ENCODE measurements at places on chromosomes 4 and X.
A peak's percentile ranks its signal among the peaks of the same experiment; 100 is the strongest.

DNA sequence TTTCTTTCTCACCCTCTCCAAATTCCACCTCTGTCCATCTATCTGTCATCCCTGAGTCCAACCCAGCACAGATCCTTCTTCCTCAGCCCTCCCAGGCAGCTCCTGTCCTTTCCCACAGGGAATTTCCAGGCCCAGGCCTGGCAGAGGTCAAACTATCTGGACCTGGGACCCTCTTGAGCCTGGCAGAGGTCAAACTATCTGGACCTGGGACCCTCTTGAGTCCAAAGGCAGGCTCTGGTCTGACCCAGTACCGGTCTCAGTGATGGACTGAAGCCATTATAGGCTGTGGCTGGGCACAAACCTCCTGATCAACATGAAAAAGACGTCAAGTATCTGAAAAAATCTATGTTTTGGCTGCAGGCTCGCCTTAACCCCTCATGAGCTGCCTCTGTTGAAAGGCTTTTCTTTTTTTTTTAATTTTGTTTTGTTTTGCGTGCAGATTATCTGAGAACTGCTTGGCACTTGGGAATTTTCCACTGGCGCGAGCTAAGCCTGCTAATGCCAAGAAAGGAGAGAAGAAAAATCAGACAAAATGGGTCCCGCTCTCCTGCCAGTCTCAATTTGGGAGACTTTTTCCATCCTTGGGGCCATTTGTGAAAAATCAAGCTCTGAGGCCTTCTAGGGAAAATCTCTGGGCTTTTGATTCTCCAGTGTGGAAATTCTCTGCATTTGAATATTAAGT, 31.2 kb downstream of the MSX1 start:
- no peak for DNase-seq

GRCh38 chrX:18136816-18137215, 83.9 kb downstream of the BEND2 start:
- DNase-seq: no peak

- DNase-seq: no peak
Observed at GRCh38 chr4:144954230-144954629, 143.8 kb downstream of the ANAPC10 start.

DNA sequence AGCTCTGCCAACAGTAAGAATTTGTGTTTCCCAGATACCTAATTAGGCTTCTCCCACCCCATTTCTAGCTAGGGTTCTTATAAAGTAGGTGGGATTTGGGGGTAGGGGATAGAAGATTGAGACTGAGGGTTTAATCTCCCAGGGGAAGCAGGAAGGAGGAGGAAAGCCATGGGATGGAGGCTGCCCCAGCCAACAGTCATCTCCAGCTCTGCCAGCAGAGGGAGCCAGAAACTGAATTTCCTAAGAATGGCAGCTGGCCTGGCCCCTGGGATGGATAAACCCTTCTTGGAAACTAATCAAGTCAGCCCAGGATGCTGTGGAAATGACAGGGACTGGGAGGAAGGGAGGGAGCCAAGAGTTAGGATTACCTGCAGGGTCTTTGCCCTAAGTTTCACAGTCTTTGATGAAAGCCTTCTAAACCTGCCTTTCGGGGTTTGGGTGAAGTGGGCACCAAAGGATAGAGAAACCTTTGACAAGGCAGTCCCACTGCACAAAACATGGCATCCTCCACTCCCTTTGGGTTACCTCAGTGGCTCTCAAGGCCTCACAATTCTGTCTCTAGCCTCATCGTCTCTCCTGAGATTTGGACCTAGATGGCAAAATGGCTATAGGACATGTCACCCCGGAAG, 6.7 kb upstream of the ERCC6L start:
- peak; percentile 73 for DNase-seq

DNA sequence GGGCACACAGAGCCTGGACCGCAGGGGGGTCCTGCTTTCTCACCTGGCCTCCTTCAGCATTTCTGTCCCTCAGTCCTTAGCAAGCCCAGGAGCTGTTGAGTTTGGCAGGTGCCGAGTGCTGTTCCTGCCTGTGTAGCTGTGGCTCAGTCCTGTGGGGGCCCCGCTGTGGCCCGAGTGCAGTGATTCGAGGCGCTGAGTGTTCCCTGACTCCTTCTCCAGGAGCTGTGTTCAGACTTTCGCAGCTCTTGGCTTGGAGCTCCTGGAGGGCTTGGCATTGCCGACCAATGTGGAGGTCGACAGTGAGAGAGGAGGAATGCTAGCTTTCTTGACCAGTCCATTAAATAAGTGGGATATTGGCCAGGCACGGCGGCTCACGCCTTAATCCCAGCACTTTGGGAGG, 50.1 kb upstream of the MSANTD1 start:
- DNase-seq: no peak

DNA sequence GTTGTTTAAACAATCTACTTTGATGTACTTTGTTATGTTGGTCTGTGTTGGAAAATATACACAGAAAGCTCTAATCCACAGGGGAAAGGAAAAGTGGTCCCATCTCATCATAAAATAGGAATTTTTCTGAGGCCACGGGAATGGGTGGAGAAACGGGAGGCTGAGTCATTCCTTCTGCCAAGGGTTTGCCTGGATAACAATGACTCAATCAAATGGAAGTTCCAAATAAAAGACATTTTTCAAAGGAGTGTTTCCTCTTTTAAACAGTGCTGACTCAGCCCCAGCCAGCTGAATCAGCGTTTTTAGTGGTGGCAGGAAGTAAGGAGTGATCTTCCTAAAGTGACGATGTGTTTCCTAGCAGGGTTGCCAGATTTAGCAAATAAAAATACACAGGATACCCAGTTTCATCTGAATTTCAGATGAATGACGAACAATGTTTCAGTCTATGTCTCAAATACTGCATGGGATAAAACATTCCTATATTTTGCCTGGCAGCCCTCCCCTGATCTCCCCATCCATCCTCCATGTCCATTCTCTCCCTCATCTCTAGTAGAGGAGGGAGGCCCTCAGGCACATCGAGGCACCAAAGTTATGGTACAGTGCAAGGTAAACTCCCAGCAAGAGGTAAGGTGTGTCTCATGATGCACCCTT, 345.4 kb upstream of the GATB start:
- DNase-seq: no peak

DNA sequence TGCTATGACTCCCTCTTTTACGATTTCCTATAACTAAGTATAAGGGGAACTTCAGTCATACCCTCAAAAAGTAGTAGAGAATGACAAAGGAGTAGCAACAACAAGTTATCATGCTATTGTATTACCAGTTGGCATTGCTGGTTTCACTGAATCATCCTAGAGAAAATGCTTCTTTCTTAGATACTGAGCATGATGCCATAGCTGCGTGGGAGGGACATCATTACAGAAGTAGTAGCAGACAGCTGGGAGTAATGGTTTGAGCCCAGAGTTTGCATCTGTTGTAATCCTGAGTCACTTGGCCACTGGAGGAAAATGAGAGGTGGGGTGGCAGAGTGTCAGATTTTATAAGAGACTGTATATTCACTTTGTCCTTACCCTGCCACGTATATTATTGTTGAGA, 38.6 kb downstream of the MTMR1 start:
- no peak for DNase-seq

GRCh38 chrX:114798907-114799306, 215.0 kb downstream of the HTR2C start:
- no peak for DNase-seq

DNA sequence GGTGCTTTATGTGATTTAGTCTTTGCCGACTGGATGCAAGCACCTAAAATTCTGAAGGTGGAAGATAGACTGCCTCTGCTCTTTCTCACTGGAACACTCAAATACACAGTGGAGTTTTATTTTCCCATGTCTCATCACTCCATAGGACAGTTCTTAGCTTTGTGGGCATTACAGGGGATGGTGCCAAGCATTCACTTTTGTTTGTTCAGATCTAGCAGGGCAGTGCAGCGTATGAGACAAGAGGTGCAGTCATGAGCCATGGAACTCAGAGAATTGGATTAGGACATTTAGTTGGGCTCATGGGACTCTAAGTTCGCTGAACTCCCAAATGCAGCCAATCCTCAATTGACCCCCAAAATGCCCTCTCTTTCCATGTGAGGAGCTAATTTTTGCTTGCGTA, 1136.9 kb upstream of the PRKX start:
- no peak for DNase-seq

- DNase-seq: no peak
Observed at GRCh38 chr4:10671366-10671765, 13.2 kb downstream of the CLNK start.

DNA sequence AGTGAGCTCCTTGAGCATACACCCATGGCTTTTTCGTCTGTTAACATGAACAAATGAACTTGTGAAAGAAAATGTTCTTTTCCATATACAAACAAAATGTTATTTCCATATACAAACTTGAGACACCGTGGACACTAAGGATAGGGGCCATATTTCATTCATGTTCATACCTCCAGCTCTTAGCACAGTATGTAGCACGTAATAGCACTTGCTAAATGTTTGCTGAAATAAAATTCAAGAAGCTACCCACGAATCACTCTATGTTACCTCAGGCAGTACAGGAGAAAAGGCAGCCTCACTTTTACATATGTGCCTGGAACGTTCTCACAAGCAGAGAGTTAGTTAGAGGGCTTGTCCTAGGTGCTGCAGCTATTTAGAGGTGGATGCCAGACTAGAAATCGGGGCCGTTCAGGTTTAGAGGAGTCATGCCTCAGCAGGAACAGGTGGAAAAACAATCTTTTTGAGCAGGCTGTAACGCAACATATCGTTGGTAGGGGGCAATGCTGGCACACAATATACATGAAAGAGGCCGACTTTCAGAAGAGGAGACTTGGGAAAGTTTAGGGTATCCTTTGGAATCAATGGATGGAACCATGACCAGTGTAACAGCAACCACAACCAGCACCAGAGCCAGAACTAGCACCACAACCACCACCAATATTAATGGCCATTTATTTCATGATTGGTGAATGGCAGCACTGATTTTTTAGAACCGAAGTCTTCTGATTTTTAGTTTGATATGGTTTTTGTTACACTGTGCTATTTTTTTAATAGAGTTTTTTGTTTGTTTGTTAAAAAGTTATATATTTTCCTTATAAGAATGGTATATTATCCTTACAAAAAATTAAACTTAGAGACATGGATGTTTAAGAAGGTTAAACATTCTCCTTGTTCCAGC, 14.8 kb upstream of the PAQR3 start:
- DNase-seq: peak; percentile 37

DNA sequence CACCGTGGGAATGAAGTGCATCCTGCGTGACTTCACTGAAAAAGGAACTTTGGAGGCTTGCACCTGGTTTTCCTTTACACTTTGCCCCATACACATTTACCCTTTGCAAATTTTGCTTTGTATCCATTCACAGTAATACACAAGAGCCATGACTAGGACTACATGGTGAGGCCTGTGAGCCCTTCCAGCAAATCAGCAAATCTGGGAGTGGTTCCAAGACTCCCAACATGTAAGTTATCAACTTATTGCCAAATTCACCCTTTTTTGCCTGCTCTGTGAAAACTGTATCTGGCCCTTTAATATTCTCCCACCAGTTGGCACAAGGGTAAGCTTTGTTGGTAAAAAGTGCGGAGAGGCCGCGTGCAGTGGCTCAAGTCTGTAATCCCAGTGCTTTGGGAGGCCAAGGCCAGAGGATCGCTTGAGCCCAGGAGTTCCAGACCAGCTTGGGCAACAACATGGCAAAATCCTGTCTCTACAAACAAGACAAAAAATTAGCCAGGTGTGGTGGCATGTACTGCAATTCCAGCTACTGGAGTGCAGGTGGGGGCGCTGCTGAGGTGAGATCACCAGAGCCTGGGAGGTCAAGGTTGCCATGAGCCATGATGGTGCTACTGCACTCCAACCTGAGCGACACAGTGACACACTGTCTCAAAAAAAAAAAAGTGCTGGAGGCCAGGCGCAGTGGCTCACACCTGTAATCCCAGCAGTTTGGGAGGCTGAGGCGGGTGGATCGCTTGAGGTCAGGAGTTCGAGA, 5.0 kb downstream of the PRMT9 start:
- DNase-seq: peak; percentile 74

DNA sequence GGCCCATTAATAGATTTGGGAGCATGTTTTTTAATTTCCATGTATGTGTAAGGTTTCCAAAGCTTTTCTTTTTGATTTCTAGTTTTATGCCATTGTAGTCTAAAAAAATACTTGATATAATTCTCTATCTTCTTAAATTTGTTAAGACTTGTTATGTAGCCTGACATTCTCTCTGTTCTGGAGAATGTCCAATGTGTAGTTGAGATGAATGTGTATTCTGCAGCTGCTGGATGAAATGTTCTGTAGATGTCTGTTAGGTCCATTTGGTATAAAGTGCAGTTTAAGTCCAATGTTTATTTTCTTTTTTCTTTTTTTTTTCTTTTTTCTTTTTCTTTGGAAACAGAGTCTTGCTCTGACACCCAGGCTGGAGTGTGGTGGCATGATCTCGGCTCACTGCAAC, 378.5 kb upstream of the MAD2L1 start:
- no peak for DNase-seq

DNA sequence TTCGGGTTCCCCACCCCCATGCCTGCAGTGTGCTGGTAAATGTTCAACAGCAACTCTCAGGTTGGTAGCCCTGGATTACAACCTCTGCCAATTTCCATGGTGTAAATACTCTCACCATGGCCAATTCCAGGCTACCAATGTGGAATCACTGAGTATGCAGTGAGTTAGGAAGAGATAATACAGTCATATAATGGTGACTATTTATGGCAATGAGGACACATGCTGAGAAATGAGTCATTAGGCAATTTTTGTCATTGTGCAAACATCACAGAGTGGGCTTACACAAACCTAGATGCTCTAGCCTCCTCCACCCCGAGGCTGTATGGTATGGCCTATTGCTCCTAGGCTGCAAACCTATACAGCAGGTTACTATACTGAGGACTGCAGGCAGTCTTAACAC, 4.6 kb upstream of the CLDN24 start:
- DNase-seq: no peak

- DNase-seq: no peak
Observed at GRCh38 chr4:15434091-15434490, 6.3 kb downstream of the C1QTNF7 start.

DNA sequence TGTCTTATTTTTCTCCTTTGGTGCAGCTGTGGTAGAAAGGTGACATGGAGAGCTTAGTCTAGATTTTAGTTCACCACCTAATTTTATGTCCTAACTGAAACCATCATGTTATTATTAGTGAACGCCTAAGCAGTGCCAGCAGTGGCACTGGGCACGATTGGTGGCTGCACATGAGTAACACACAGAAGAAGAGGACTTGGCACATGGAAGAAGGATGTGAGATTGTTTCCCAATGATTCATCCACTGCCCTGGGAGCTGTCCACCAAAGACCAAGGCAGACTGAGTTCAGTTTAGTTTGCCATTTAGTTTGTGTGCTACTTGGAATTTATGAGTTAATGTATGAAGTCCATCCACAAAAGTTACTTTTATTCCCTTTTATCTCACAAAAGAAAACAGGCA, 68.1 kb upstream of the NAP1L5 start:
- no peak for DNase-seq

GRCh38 chrX:16711893-16712547, 449 bp downstream of the CTPS2 start:
- peak; percentile 20 for DNase-seq

DNA sequence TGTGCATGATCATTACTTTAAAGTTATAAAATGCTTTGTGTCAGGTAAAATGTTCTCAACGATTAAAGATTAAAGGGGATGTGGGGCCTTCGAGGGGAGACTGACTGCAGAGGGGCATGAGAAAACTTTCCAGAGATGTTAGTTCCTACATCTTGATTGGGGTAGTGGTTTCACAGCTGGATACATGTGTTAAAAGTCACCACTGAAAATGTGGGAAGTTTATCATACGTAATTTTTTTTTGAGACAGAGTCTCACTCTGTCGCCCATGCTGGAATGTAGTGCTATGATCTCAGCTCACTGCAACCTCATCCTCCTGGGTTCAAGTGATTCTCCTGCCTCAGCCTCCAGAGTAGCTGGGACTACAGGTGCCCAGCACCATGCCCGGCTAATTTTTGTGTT, 79.5 kb downstream of the RBM47 start:
- DNase-seq: no peak

GRCh38 chr4:104571341-104571740, 76.6 kb upstream of the CXXC4 start:
- DNase-seq: peak; percentile 13

Data from WTC11 (cell line).